ENCODE measurements at places on chromosomes 6 and 20. TPM values are rescaled to one million over a fixed set of nuclear protein-coding genes. Genes with fewer than 3 reads are reported as not detected.

GLO1 gene
- total RNA-seq = 121 TPM

CST8 gene
- total RNA-seq = not detected

MLN gene
- not detected for total RNA-seq

DAAM2 gene
- 11.2 TPM for total RNA-seq

POM121L2 gene
- total RNA-seq = not detected

DOK5 gene
- 9.9 TPM for total RNA-seq

HLA-DQB2 gene
- total RNA-seq = not detected

KIAA0408 gene
- total RNA-seq = 1.4 TPM

RGS17 gene
- total RNA-seq = 2.0 TPM
